ENCODE measurements at places on chromosomes 2 and 18. TPM values are rescaled to one million over a fixed set of nuclear protein-coding genes. Genes with fewer than 3 reads are reported as not detected.

Gene IL36A
- total RNA-seq = not detected

DNA sequence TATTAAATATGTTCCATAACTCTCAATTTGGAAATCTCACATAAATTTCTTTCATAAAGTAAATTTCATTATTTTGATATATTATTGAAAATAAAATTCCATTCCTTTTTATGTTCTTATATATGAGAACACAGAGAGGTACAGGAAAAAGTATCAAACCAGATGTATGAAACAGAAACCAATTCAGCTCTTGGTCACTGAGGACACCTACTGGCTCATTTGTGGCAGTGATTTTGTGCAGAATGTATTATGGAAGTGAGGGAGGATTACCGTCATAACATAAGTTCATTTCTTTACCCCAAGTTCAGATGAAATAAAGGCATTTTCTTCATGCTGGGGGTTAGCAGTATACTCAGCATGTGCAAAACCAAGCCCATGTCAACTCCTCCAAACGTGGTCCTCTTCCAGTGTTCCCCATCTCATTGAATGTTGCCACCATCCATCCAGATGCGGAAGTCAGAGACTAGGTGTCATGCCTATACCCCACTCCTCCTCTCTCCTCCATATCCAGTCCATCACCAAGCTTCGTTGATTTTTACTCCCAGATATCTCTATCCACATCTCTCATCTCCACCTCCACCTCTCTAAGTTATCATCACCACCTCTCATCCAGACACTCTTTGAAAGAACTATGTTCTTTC, 41.7 kb upstream of the MALL start:
- DNase-seq = peak; percentile 69

Gene SCG2
- total RNA-seq = 79.7 TPM

Gene PIK3C3
- total RNA-seq = 43.0 TPM

DNA sequence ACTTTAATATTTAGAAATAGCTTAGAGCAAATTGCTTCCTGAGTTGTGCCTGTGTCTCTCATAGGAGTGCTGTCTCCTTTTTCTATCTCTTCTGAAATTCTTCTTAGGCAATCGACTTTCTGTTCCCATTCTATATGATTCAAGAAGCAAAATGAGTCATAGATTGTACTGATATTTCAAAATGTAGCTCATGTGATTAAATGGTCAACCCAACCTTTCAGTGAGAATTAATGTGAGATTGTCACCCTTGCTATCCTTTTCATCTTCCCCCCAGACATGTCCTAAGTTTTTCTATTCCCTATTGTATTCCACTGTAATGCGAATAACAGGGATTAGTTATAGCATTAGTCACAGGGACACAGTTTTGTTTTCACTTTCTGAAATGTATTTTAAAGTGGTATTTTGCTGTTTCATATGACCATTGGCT, 413.6 kb downstream of the THSD7B start:
- peak; percentile 57 for DNase-seq

- DNase-seq = no peak
Observed at GRCh38 chr2:1297372-1298159, 115.7 kb upstream of the TPO start.

DNA sequence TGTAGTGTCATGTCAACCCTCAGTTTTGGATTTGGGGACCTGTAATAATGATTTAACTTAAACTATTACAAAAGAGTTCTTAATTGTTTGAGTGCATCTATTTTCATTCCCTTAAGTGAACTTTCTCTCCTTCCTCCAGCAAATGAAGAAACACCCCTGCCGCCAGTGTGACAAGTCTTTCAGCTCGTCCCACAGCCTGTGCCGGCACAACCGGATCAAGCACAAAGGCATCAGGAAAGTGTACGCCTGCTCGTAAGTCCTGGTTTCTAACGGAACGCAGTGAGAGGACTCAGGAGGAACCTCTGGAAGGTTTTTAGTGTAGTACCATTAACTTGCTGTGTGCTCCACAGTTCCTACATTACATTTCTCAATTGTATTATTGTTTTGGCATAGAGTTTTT, 114.2 kb downstream of the ZNF532 start:
- DNase-seq = no peak

DNA sequence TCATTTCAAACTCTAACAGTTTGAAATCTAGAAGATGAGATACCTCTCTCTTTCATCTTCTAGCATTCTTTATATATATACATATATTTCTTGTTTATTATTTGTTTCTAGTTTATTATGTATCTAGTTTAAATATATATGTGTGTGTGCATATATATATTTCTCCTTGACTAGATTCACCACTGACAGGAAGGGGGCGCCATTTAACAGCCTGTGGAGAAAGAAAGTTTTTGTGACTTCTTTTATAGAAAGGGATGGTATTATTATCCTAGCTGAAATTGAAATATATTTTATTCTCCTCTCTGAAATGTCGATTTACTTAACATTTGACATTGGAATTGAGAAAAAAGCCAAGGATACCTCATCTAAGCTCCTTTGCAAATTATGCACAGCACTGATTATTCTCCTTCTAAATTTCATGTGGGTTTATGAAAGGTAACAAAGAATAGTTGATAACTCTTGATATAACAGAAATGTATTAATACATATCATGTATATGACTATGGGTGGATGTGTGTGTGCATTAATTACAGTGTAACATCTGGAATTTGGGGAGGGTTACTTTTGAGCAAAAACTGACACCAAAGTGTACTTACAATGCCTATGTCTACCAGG, 160.7 kb upstream of the NT5C1B start:
- DNase-seq = peak; percentile 59

- no peak for DNase-seq
Observed at GRCh38 chr2:170892391-170892951, 36.6 kb upstream of the GORASP2 start.

DNA sequence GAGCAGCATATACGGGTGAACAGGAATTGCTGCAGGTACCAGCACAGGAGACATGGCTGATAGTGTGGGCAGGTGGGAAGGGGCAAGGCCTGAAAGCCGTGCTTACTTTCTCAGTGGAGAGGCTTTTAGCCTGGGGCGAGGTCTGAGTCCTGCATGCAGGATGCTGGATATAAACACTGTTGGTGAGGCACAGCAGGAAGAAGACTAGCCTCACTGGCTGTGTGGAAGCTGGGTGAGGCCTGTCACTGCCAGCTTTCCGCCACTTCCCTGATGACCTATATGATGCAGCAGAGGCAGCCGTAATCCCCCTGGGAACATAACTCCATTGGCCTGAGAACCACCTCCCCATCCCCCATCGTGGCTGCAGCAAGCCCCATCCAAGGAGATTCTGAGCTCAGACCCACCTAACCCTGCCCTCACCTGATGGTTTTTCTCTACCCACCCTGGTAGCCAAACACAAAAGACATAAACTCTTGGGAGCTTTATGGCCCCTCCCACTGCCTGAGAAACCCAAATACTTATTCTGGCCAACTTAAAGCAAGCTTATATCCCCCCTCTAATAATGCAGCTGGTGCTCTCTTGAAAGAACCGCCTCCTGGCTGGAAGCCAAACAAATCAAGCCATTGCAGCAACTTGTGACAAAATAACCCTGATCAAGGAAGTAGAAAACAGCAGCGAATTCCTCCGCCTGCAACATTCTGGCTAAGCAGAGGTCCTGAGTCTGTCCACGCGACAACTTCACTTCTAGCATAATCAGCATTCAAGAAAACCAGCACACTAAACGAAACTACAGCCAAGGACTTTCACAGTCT, 54.6 kb upstream of the DSC1 start:
- no peak for DNase-seq

Gene SERPINB4
- total RNA-seq = not detected

Gene PASK
- 6.3 TPM for total RNA-seq

Gene LAMA1
- 0.98 TPM for total RNA-seq

- DNase-seq = peak; percentile 38
Observed at GRCh38 chr18:49510393-49511115, 23.5 kb upstream of the C18orf32 start.

- no peak for DNase-seq
Observed at GRCh38 chr2:161424394-161424769, 8.3 kb downstream of the TBR1 start.

- no peak for DNase-seq
Observed at GRCh38 chr2:53987336-53987921, 16.6 kb upstream of the PSME4 start.

- DNase-seq = no peak
Observed at GRCh38 chr2:237667893-237668292, 40.5 kb downstream of the LRRFIP1 start.

Gene SGPP2
- total RNA-seq = 0.10 TPM

DNA sequence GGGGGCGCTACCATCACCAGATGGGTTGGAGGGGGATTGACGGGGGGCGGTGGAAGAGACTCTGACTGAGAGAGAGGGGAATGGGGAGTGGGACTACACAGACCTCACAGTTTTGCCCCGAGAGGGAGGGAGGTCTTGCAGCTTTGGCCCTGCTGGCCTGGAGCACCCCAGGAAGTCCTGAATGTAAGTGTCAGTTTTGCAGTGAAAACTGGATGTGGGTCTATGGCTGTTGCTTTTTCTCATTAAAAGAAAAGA, 2.4 kb downstream of the TCF7L1 start:
- DNase-seq = no peak

Gene BMP10
- not detected for total RNA-seq

- no peak for DNase-seq
Observed at GRCh38 chr18:3608488-3608887, 158.5 kb downstream of the TGIF1 start.

DNA sequence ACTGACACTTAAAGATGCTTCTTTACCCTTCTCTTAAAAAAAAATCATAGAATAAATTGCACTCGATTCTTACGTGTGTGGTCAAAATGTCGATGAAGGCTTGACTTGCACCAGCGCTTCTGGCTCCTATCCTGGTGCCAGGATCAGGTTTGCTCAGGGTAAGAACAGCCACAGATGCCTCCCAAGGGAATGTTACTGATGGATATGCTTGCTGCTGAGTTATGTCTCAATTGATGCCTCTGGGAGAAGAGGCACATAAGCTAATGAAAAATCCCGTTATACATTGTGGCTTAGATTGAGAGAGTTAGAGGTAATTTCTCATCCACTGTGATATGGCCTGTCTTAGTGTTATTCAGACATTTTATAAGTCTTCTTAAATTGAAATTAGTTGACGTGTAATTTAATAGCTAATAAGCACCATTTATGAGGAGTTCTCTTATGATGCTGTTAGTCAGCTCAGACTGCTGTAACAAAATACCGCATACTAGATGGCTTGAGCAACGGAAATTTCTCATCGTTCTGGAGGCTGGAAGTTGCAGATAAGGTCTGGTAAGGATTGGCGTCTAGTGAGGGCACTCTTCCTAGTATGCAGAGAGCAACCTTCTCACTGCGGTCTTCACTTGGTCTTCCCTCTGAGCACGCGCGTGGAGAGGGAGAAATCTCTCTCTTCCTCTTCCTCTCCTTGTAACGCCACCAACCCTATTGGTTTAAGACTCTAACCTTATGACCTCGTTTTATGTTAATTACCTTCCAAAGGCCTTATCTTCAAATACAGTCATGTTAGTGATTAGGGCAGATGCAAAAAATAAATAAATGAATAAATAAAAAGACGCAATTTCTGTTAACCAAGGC, 116.6 kb upstream of the NOSTRIN start:
- DNase-seq = no peak

DNA sequence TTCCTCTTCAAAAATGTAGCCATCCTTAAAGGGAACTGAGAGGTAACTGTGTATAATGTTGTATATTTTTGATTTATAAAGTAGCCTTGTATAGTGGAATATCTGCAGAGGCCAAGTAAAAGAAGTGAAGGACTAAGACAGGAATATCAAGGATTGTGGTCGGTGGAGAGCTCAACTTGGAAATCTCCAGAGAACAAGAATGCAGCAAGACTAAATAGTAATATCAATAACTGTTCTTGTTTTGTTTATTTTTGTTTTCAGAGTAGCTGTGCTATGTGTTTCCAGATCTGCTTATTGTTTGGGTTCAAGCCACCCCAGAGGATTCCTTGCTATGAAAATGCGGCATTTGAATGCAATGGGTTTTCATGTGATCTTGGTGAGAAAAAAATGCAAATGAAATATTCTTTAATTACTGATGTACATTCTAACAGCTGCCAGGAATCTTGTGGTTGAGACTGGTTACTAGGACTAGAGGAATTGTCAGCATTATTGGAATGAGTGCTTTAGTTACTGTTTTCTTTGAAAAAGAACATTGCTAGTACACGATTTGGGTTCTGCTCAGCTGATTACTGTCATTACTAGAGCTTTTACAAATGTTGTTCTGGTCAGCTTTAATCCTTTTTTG, 25.0 kb downstream of the FASTKD2 start:
- DNase-seq = no peak

- no peak for DNase-seq
Observed at GRCh38 chr2:16291226-16291625, 350.9 kb downstream of the MYCN start.

Gene TMEFF2
- total RNA-seq = 0.10 TPM

GRCh38 chr2:205586626-205587025, 95.7 kb upstream of the NRP2 start:
- DNase-seq = no peak

- DNase-seq = peak; percentile 98
Observed at GRCh38 chr2:40401896-40402295, 50.0 kb downstream of the SLC8A1 start.

Gene FTCDNL1
- total RNA-seq = 3.1 TPM

DNA sequence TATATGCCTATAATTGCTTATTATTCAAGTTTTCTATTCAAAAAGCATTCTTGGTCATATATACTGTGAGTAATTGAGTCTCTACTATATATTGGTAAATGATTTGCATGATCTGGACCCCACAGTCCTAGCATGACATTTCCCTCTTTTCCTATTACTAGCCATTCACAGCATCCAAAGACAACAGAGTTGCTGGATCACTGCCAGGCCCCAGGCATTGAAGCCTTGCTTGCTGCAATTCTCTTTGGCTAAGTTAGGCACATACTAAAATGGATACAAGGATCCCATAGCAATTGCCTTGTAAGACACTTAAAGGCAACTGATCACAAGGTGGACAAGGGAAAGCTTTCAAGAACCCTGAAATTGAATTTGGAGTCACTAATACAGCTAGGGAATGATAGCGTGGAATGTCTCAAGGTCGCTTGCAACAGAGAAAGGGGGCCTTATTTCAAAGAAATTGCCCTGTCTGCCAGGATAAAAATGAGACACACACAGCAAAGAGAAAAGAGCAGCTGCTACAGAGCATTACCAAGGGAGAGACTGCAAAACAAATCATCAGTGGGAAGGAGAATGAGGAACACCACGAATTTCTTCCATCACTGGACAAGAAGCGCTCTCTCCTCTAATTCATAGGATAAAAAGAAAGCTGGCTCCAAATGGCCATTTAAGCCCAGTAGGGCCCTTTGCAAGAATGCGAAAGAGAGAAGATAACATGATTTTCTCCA, 77.1 kb upstream of the EPHA4 start:
- peak; percentile 24 for DNase-seq

Gene ATP6V1B1
- 0.68 TPM for total RNA-seq

Gene SLC16A14
- not detected for total RNA-seq

Gene NPHP1
- total RNA-seq = 9.6 TPM

Data from RPMI7951 (cell line).